Large intestine (tissue), 12 donors: ENCODE measurements at places on chromosomes 4 and X. TPM values are rescaled to one million over a fixed set of nuclear protein-coding genes. Genes with fewer than 3 reads are reported as not detected.
A peak's percentile ranks its signal among the peaks of the same experiment; 100 is the strongest.

Gene SSX3
- not detected for polyA plus RNA-seq

- DNase-seq, result no peak
Observed at GRCh38 chrX:506341-506740, 119.6 kb upstream of the PPP2R3B start.

Gene EPGN
- 0.12 TPM for polyA plus RNA-seq

GRCh38 chrX:110032534-110033147 is 29.7 kb downstream of the TMEM164 start:
- DNase-seq, result no peak

Gene GPR50
- not detected for polyA plus RNA-seq

DNA sequence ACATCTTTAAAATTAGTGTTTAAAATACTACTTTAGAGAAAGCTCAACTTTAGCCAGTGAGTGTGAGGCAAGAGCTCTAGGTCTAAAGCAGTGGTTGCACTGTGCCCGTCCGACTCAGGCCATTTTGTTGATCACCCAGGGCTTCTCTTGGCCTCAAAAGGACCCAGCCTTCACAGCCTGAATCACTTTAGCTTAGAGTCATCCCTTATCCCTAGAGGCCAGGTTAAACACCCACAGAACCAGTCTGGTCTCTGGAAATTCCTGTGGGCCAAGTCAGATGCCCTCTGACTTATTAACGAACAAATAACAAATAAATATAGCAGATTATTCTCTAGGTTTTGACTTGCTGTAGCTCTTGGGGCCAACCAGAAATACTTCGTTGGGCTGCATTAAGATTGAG is 102.3 kb downstream of the WWC2 start:
- no peak for DNase-seq

GRCh38 chr4:26788341-26788733 is 72.3 kb upstream of the STIM2 start:
- no peak for DNase-seq

DNA sequence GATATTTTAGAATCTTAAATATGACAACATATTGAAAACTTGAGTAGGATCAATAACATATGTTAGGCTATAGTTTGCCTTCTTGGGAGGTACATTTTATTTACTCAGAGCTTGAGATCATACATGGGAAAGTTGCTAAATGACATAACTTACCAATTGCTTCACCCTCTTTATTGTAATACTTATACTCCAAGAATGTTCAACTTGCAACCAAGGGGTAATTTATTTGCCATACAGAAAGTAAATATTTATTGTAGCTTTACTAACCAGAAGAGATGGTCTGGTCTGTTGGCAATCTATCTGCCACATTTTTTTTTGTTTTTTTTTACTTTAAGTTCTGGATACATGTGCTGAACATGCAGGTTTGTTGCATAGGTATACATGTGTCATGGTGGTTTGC is 426.6 kb downstream of the ARHGAP24 start:
- DNase-seq, result peak; percentile 13

DNA sequence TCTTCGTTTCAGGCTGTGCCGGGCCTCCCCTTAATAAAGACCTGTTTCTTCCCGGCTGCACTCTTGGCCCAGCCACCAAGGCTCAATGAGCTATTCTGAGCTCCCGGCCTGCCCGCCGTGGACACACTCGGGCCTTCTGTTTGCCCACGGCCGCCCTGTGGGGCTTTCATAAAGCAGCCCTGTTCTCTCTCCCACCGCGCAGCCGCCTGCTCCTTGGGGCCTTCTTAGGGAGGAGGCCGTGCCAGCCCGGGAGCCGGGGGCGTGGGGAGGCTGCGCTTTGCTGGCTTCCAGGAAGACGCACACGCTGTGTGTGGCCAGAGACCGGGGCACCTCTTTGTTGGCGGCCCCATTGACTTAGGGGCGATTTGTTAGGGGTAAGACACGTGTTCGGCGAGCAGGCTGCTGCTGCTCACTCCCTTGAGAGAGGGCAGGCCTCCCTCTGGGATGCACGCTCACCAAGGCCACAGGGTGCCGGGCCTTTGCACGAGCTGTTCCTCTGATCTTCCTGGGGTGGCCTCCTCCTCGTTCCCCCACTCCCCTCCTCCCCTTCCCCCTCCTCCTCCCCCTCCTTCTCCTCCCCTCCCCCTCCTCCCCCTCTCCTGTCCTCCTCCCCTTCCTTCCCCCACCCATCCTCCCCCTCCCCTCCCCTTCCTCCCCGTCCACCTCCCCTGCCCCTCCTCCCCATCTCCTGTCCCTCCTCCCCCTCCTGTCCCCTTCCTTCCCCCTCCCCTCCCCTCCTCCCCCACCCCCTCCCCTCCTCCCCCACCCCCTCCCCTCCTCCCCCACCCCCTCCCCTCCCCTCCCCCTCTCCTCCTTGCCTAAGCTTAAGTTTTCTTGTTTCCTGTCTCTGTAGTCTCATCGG is 11.3 kb downstream of the BLOC1S4 start:
- no peak for DNase-seq

GRCh38 chr4:82983444-82983843 is 27.2 kb downstream of the LIN54 start:
- no peak for DNase-seq

Gene UGT2B15
- 29.6 TPM for polyA plus RNA-seq

Gene TCEAL6
- polyA plus RNA-seq, result 1.1 TPM

GRCh38 chr4:185721190-185722028 is 90.6 kb downstream of the SORBS2 start:
- no peak for DNase-seq

Gene ABCG2
- polyA plus RNA-seq, result 5.7 TPM

DNA sequence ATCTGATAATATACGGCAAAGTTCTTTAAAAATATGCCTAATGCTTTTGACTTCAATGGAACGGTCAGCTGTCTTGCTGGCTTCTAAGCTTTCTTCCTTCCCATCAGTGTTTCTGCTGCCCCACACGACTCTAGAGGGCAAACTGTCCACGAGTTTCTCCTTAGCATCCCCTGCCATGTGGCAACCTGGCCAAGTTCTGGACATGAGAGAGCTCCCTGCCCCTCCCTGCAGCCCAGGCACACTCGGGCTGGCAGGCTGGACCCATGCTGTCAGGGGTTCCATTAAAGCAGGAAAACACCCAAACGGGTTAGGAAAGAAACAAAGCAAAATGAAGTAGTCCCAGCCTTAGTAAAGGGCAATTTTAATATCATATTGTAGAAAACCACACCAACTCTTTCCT is 38.8 kb downstream of the KDR start:
- DNase-seq, result no peak

GRCh38 chr4:7323872-7324650 is 110.7 kb downstream of the PSAPL1 start:
- DNase-seq, result no peak

GRCh38 chr4:153252122-153252521 is 47.9 kb downstream of the TRIM2 start:
- DNase-seq, result no peak

DNA sequence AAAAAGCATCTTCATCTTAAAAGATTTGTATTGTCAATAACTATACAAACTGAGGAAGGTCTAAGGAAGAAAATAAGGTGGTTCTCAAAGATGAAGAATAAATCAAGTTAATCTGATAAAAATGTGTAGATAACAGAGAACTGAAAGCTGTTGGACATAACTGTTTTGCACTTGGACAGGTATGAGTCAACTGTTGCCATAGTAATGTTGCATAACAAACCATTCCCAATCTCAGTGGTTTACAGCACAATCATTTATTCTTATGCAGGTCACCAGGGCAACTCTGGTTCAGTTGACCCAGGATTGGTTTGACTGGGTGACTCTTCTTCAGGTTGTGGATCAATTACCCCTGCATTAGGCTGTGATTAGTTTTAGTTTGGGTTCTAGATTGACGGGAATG is 2197.7 kb downstream of the ARAP2 start:
- DNase-seq, result no peak

DNA sequence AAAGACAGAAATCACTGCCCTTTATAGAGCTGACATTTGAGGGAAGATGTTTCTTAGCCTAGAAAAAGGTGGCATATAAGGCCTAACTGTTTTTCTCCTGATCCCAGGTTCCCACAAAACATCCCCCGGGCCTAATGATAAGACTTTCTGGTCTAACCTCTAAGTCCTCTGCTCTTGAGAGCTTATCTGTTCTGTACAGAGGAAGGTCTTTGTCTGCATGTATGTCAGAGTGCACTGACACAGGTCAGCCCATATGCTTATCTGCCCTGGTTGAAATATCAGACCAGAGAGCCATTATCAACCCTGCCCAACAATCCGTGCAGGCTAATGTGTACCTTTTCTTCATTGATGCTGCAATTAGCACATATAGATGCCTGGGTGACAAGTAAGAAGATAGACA is 76.2 kb downstream of the ARHGEF9 start:
- no peak for DNase-seq

- DNase-seq, result no peak
Observed at GRCh38 chr4:82975792-82976191, 34.8 kb downstream of the LIN54 start.

GRCh38 chr4:184833046-184833838 is 7.5 kb upstream of the ACSL1 start:
- no peak for DNase-seq
